SW480 (cell line): ENCODE measurements at places on chromosomes 16 and 17.

GRCh38 chr17:27771586-27771985 is 28.7 kb downstream of the NOS2 start:
- no peak for DNase-seq

- no peak for DNase-seq
These were observed 176.6 kb upstream of the IRX6 start for GRCh38 chr16:55147396-55147795.

DNA sequence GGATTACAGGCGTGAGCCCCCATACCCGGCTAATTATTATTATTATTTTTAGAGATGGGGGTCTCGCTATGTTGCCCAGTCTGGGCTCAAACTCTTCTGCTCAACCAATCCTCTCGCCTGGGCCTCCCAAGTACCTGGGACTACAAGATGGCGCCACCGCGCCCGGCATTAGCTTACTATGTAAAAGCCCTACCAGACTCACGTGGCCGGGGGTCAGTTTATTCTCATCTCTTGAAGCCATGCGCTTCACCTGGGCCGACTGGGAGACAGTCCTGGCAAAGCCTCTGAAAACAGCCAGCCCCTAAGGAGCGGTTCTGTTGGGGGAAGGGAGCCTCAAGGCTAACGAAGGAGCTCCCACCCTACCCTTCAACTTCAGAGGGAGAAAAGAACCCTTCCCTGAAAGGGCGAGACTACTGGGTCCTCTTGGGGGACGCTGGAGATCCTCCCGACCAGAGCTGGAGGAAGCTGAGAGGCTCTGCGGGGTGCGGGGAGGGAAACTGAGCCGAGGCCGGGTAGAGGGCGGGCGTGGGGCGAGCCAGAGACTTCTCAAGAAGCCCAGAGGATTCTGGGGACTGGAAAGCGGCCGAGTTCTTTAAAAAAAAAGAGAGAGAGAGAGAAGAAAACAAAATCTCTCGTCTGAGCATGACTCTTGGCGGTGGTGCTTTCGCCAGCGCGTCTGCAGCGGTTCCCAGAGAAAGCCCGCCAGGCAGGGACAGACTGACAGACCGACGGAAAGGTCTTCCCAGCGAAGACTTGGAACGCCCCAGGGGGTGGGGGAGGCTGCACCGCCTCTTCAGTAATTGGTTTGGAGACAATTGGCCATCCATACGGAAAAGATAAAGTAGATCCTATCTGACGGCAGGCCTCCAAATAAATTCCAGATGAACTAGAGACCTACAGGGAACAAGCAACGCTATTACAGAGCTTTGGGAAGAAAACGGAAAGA is 5.6 kb upstream of the TUBG2 start:
- no peak for DNase-seq

- no peak for DNase-seq
These were observed 258.2 kb upstream of the HSBP1 start for GRCh38 chr16:83549316-83550182.
